ENCODE measurements at places on chromosomes 3 and 15.

- no peak for DNase-seq
Observed at GRCh38 chr3:184189421-184189820, 3.4 kb downstream of the ABCF3 start.

DNA sequence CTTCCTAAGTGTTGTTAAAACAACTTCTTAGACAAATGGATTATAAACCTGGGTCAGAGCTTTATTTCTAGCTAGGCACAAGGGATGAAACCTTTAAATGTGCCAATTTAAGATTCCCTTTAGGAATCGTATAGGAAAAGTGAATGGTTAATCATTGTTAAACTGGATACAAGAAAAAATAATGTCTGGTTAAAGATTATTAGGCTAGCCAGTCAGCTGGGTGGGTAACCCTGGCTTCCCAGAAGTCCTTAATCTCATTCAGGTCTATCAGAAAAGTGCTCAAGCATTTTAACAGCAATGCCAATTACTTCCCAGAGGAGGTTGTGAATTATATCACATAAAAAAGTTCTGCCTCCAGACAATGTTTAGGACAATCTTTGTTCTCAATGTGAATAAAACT is 37.6 kb downstream of the NANOGP8 start:
- no peak for DNase-seq

DNA sequence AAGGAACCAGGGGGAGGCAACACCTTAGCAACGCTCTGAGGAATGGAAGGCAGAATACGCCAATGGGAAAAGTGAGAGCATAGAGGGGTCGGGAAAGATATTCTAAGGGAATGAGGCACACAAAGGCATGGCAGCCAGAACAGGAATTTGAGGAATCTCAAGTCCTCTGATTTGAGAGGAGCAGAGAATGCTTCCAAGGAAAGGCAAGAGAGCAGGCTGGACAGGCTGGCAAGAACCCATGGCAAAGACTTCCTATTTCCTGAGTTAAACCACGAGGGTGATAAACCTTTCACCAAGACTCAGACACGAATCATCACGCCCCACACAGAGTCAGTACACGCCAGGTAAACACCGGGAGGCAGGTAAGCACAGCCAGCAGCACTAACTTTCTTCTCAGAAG is 109.8 kb downstream of the IGF2BP2 start:
- DNase-seq, result no peak

- no peak for DNase-seq
Observed at GRCh38 chr15:89130201-89130600, 41.9 kb downstream of the ABHD2 start.

DNA sequence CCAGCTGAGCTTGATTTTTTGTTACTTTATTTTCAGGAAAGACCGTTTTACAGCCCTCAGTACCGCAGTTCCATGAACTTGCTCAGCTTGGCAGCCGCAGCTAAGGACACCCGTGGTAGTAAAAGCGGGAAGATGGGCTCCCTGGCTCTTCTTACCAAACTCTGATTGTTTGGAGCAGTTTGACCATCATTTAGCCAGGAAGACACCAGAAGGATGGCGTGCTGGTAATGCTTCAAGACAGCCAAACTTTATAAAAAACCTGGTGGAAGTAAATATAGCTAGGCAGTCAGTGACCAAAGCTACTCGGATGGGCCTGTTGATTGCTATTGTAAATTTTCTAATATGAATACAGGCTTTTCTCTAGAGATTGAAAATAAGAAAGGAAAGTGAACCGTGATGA is 28.9 kb downstream of the POLR2M start:
- DNase-seq, result no peak

DNA sequence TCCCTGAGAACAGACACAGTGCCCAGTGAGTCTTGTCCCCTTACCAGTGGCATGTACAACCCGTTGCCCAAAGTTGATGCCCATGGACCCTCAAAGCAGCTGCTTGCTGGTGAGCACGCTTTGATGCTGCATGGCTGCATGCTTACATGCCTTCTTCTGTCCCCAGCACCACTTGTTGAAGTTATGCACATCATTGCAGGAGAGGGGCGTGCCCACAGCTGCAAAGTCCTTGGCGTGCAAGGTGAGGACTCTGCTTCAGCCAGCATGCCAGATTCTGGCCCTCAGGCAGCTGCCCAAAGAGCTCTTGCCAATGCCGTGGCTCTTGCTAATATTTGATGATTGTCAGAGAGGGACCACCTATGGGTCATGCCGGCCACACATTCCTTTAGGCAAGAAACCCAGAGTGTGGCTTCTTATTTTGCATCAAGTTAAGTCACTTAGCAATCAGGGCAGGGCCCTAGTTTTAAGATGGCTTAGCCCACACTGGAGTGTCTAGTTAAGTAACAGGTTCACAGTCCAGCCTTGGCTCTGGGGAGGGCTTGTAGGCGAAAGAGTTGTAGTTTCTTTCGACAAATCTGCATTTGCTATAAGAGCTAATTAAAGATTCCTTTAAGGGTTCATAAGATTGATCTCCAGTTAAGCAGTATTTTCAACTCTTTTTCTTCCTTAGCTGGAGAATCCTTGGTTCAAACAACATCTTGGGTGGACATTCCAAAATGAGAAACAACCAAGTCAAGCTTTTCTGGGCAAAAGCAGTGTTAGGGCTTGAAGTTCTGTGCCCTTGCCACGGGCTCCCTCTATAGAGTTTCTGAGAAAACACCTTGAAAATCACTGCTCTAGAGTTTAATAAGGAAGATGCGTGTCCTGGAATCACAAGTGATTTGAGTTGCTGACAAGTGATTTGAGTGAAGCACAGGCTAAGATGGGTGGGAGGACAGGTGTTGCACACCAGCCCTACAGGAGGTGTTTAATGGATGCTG is 128.6 kb downstream of the SLCO3A1 start:
- DNase-seq, result no peak

- no peak for DNase-seq
Observed at GRCh38 chr15:77440378-77440999, 19.8 kb downstream of the HMG20A start.

GRCh38 chr3:153216928-153217327 is 54.9 kb downstream of the RAP2B start:
- DNase-seq, result no peak

DNA sequence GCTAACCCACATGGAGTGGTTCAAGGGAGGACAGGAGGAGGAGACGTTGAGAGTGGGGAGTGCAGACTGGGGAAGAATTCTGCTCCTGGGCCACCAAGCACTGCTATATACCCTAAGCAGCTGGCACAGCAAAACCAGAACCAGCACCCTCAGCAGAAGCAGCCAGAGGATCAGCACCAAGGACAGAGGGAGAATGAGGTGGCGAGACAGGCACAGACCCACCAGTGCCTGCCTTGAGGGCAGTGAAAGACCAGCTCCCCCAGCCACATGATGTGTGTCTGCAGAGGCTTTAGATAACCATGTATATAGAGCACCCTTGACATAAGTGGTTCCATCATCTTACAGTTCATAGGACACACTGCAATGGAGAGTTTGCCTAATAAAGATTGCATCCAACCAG is 319.0 kb downstream of the GABRB3 start:
- no peak for DNase-seq

- no peak for DNase-seq
Observed at GRCh38 chr15:35060591-35060990, 24.5 kb downstream of the NANOGP8 start.

DNA sequence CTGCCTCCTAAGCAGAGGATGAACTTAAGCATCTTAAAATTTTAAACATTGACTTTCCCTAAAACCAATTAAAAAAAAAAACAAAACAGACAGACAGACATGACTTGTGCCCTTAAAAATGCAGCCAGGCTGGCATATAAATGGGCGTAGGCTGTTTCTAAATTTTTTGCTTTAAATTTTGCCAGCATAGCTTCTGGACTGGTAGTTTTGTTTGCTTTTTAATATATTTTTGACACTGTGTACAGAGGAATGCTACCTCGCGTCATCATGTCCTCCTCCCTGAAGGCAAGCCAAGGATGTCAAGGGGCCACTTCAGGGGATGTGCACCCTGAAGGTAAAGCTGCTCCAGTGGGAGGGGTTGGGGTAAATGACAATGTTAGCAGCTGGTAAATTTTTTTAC is 134.8 kb downstream of the PGPEP1L start:
- DNase-seq, result no peak

DNA sequence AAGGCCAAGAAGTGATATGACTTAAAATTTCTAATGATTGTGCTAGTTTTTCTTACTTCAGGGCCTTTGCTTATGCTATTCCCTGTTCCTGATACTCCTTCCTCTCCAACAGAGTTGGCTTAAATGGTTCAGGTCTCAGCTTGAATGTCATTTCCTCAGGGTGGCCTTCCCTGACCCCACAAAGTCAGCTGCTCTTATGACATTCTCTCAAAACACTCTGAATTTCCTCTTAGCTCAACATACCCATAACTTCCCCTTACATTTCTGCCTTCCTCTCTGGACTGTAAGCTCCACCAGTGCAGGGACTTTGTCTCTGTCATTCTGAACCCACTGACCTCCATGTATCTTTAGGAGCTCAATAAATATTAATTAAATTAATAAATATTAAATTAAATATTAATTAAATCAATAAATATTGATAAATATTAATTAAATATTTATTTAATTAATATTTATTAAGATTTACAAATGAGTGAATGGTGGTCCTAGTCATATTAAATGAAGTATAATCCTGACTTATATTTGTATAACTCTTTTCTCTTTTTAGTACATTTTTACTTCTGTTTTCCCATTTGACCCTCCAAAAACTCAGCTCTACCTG is 17.9 kb upstream of the TMCC1 start:
- DNase-seq, result no peak

DNA sequence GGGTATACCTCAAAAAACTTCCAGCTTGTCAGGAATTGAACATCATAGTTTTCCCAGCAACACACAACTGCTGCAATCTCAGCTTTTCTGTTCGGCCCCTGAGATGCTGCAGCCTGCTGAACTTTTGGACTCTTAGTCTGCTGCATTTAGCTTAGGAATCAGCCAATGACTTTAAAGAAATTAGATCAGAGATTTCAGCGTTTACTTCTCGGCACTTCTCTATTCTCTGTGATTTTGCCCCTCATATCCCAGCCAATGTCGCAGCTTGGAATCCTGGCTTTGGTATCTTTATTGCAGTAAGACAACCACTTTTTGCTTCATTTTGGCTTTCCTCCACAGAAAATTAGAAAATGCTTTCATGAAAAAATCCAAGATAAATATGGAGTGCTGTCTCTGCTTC is 86.3 kb upstream of the MCTP2 start:
- no peak for DNase-seq

DNA sequence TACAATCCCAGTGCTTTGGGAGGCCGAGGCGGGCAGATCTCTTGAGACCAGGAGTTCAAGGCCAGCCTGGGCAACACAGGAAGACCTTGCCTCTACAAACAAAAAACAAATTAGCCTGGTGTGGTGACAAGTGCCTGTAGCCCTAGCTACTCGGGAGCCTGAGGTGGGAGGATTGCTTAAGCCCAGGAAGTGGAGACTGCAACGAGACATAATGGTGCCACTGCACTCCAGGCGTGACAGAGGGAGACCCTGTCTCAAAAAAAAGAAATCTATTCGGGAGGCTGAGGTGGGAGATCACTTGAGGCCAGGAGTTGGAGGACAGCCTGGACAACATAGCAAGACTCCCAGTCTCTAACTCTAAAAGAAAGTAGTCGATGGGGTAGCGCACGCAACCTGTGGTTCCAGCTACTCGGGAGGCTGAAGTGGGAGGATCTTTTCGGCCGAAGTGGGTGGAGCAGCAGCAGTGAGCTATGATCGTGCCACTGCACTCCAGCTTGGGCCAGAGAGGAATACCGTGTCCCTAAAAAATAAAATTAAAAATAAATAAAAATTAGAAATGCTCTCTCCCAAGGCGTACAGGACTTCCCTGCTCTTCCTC is 775 bp downstream of the C3orf33 start:
- no peak for DNase-seq

Data from right forelimb (tissue), 1 donor.